ENCODE measurements at places on chromosomes 4 and X.

GRCh38 chrX:54230435-54231148 is 47.5 kb upstream of the FAM120C start:
- peak; percentile 5 for DNase-seq

- no peak for DNase-seq
Observed at GRCh38 chr4:38230121-38230801, 270.1 kb downstream of the PTTG2 start.

- peak; percentile 42 for DNase-seq
Observed at GRCh38 chr4:123631786-123632692, 235.4 kb downstream of the SPRY1 start.

DNA sequence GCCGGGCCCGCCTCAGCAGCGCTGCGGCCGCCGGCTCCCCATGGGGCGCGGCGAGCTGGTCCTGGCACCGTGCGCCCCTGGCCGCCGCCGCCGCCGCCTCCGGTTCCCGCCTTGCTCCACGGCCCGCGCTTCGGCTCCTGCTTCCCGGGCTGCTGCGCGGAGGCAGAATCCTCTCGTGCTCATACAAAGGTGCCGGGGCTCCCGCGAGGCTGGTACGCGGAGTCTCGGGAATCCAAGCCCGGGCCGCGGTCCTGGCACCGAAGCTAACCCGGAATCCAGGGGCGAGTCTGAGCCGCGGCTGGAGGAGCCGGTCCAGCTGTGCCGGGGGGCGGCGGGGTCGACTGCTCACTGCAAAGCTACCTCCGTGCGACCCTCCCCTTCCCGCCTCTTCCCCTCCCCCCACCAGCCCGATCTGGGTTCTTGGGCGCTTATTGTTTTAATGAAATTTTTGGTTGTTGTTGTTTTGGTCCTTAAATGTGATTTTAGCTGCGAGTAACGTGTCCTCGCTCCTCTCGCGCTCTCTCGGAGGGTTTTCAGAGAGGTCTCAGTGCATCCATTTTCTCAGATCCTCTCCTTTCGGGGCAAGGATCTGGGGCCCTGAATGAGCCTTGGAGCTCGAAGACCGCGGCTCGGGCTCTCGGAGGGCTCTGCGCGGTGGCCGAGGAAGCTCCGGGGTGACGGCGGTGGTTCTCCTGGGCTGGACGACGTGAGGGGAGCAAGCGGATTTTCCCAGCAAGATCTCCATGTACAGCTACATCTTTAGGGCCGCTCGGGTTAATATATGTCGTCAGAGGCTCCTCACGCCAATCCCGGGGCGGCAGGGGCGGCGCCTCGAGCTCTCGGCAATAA is at the start of gene HAND2:
HAND2 (minus strand) TSS at position 753 of the 849 bp plus-strand sequence. CDS start 940 bp downstream, outside the sequence.
- DNase-seq, result peak; percentile 93

GRCh38 chr4:165440415-165441158 is 61.8 kb downstream of the CPE start:
- DNase-seq, result peak; percentile 76

DNA sequence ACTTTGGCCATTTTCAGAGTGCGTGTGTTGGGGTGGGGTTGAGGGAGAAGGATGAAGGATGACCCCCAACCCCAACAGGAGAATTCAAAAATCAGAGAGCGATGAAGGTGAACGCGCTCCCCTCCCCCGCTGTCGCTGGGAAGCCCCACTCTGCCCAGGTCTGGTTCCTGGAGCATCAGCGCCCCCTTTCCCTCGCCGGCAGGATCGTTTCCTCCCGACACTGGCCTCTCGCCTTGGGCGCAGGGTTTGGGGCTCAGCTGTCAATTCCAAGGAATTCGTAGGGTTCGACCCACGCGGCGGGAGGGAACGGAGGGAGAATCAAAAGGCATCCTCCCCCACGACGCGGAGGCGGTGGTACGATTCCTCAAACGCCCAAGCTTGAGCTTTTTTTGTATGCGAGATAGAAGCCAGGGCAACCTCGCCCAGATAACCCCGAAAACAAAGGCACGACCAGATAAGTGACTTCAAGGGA is 1.0 kb upstream of the PDGFRA start:
- peak; percentile 94 for DNase-seq

DNA sequence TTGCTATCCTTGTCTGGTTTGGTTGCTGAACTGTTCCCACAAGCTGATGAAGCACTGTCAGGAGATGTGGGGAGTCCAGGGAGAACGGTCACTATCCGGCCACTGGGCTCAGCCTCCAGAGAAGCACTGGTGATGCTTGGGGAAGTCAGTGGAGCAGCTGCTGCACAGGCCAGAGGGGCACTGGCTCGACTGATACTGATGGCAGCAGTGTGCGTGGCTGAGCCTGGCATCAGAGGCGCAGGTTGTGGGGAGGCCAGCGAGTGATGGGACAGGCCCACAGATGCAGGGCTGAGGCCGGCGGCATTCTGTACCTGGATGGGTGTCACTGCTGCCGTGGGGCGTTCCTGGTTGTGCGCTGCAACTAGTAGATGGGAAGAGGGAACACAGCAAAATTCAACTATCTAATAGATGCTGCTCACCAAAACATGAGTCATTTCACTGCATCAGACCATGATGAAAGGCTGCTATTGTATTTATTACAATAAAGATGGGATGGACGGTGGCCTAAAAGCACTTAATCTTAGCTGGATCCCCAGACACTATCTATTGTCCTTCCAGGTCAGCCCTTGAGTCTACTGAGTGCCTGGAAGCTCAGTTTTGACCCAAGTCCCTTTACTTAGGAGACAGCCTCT is 106.3 kb upstream of the CBR4 start:
- DNase-seq, result no peak

DNA sequence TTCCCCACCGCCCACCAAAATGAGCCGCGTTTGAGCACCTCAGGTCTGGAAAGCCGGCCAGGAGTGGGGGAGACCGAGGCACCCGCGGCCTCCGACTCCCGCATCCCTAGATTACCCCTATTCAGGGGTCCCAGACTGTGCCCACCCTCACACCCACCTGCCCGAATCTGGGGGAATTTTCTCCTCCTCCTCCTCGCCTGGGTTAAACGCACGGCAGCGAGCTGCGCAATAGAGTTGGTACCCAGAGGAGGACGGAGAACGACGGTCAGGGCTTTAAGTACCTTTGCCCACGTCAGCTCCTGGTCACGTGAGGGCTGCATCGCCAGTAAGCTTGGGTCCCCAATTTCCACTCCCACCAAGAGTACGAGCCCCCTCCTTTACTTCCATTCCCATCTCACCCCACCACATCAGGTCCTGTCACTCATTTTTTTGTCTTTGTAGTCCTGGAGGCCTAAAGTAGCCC is at the start of gene ARMCX2:
ARMCX2 (minus strand) TSS at position 250 of the 463 bp plus-strand sequence. CDS start 2,262 bp downstream, outside the sequence.
- peak; percentile 66 for DNase-seq

- peak; percentile 97 for DNase-seq
Observed at GRCh38 chr4:152590179-152591031, 54.5 kb upstream of the FBXW7 start.

DNA sequence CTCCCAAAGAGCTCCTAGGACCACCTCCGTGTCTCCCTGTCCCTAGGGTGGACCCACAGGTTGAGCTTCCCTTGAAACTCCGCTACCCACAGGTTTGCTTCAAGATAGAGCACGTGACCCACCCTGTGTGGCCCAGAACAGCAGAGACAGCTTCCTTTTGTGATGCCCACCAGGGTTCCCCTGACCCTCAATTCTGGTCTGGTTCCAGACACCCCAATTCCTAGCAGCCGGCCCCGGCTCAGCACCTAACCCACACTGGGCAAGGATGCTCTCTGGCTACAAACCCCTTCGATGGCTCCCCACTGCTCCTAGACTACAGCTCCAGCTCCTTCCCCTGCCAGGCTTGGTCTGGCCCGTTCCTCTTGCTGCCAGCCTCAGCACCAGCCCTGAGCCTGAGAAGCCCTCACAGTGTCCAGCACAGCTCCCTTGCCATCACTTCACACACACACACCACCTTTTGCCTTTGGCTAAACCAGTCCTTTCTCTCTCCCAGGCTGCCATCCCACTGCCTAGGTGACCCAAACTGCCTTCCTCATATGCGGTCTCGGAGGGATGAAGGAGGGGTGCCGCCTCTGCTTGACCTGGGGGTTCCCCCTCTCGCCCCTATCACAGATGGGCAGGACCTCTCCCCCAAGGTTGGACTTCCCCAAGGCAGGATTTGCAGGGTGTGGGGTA is 6.2 kb downstream of the PNCK start:
- no peak for DNase-seq

DNA sequence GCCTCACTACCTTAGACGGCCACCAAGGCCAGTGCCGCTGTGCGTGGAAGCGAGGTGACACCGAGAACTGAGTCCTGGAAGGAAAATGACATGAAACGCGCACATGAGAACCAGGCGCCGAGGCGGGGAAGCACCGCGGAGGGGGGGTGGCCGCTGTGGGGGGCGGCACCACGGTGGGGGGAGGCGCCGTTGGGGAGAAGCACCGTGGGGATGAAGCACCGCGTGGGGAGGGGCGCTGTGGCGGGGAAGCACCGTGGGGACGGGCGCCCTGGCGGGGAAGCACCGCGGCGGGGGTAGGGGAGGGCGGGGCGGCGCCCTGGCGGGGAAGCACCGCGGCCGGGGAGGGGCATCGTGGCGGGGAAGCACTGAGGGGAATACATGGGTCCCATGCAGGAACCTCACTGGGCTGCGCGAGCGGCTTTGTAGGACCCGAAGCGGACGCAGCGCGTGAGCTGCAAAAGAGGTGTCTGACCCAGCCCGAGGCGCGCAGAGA is 28.0 kb downstream of the PPP2R3B start:
- DNase-seq, result no peak

GRCh38 chrX:108036298-108036973 is 8.4 kb upstream of the VSIG1 start:
- DNase-seq, result peak; percentile 82

- DNase-seq, result peak; percentile 0
Observed at GRCh38 chrX:107272431-107272921, 66.1 kb downstream of the DNAAF6 start.

GRCh38 chr4:144650311-144651005 is 4.5 kb downstream of the HHIP start:
- DNase-seq, result no peak

DNA sequence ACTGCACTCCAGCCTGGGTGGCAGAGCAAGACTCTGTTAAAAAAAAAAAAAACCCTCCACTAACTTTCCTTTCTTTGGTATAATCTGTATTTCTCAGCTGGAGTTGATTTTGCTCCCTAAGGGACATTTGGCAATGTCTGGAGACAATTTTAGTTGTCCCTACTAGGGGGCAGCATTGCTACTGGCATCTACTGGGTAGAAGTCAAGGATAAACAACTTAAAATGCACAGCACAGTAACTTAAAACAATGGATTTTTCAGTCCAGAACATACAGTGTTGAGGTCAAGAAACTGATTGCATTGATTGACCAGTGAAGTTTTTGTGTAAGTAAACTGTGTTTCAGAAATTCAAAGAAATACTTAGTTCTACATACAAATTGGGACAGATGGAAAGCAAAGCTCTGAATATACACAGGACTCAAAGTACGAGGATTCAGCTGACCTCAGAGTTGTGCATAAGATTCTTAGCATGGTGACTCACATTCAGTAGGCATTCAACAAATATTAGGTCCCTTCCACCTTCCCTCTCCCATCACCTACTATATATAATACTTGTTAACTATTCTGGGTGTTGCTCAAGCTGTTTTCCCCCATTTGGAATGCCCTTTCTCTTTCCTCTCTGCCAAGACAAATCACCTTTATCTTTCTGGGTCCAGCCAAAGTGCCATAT is 8.8 kb downstream of the DDX53 start:
- peak; percentile 56 for DNase-seq

DNA sequence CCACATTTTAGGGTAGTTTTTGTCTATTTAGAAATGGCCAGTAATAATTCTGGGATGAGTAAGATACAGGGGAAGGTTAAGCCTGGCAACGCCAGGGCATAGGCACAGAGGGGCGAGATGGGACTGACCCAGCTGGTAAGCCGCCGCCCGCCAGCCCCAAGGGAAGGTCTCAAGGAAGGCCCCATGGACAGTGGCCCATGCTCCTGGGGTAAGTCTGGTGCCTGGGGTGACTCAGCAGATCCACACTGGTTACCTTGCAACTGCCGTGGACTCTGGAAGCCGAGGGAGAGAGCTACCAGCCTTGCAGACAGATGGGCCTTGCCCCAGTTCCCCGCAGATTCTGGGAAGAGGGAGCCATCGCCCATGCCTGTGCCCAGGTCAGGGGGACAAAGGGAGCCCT is 179.4 kb downstream of the AFAP1 start:
- no peak for DNase-seq

GRCh38 chrX:71930298-71930697 is 19.7 kb downstream of the NHSL2 start:
- peak; percentile 36 for DNase-seq

- DNase-seq, result peak; percentile 81
Observed at GRCh38 chrX:103878466-103879122, 46.5 kb upstream of the RAB9B start.

GRCh38 chr4:15737255-15737654 is 34.4 kb downstream of the BST1 start:
- DNase-seq, result no peak

Measured in cardiac fibroblast (primary cell).